ENCODE measurements at places on chromosomes 7 and 10.

GRCh38 chr10:113060201-113061053, 110.4 kb downstream of the TCF7L2 start:
- DNase-seq = no peak

DNA sequence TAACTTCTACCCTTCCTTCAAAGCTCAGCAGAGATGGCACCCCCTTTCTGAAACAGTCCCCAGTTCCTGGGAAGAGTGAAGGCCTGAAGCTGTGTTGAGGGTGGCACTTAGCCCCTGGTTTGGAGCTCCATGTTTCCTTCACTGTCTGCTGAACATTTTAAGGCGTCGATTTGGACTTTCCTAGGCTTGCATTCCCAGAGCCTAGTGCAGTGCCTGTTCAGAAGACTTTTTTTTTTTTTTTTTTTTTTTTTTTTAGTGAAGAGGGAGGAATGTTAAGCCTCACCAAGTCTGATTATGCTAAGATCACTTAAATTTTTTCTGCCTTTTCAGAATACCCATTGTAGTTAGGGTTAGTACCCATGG, 97.0 kb downstream of the PFKFB3 start:
- DNase-seq = no peak

DNA sequence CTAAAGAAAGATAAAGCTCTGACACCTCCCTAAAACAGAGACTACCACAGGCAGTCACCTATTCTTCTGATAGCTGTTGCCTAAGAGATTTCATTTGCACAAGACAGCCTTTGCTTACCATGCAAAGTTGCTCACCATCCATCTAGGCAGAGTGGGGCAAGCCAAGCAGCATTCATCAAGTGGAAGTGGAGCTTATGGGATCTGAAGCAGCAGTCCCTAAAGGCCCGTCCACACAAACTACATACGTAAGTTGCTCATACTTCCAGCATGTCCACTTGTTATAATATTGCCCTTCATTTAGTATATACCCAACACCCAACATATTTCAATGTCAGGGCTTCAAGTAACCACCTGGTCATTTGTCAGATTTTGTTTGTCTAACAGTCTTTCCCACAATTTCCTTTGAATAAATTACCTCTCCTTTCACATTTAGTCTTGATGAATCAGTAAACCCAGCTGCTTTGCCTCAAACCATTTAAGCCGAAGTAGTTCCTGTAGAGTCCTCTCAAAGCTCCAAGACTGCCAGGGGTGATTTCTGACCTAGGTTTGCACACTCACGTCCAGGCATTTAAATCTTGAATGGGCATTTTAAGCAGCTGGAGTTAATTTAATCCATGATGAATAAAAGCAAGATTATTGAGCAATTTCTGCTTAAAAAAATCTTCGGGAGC, 67.9 kb downstream of the ATAD1 start:
- DNase-seq = no peak

DNA sequence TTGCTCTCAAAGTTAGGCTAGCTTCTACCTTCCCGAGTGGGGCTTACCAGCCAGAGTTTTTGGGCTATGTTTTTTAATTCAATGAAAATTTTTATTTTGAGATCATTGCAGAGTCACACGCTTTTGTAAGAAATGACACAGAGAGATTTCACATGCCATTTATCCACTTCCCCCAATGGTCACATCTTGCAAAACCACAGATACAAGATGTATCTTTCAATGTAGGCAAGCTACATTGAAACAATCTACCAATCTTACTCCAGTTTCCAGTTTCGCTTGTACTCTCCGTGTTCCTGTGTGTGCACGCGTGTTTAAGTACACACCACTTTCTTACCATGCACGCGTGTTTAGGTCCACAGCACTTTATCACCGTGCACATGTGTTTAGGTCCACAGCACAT, 89.4 kb upstream of the LEP start:
- DNase-seq = no peak

- no peak for DNase-seq
Observed at GRCh38 chr10:69261184-69261583, 17.1 kb upstream of the HK1 start.

DNA sequence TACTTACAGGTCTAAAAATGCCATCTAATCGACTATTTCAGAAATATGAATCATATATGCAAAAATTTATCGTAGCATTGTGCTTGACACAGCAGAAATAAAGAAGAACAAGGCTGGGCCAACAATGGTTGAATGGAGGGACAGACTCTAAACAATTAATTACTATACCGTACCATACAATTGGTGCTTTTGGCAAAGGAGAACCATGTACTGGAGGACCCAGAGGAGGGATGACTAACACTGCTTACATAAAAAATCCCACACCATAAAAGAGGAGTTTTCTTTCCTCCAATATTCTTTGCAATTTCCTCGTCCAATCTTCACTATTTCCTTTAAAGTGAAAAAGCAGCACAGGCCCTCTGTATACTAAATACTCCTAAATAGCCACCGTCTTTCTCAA, 94.1 kb downstream of the SGMS1 start:
- DNase-seq = no peak

GRCh38 chr7:12351843-12352242, 51.8 kb downstream of the VWDE start:
- DNase-seq = no peak

DNA sequence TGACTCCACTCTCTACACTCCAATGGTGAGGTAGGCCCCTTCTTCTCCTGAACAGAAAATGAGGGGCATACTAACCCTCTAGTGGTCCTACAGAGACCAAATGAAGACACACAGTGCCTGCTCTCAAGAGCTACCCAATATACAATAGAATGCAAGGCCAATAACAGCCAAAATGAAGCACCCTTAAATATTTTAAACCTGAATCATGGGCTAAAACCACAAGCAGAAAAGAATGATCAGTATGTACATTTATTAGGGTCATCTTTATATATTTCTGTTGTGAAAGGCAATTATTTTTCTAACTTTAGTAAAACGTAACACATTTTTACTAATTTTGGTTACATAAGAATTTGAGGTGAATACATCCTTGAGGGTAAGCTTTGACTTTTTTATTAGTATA, 49.9 kb upstream of the COL1A2 start:
- DNase-seq = no peak

GRCh38 chr7:15554081-15554480, 7.7 kb downstream of the AGMO start:
- no peak for DNase-seq

DNA sequence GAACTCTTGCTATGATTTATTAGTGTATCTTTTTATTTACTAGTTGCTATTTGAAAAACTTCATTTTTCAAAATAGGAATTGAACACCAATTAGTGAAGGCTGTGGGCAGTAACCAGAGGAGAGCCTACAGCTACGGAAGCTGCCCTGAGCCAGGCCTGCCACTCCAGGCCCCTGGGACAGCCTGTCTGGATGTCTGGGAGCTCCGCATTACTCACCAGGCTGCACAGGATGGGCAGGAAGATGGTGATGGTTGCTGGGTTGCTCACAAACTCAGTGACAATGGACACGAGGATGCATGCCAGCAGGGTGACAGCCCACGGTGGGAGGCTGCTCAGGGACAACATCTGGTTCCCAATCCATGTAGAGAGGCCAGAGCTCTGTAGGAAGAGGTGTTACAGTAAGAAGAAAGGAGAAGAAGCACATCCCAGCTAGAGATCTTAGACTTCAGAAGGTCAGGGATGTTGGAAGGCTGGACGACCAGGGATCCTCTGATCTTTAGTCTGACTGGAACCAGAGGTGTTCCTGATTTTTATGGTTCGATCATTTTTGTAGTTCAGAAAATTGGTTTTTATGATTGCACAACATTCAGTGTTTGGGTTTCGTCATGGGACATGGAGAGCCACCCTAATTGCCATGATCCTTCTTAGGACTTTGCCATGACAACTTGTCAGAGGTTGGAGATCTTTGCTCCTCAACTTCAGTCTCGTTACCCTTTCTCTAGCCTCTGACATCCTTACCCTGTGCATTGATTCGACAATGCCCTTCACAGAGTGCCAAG, 23.2 kb downstream of the STMP1 start:
- DNase-seq = no peak

DNA sequence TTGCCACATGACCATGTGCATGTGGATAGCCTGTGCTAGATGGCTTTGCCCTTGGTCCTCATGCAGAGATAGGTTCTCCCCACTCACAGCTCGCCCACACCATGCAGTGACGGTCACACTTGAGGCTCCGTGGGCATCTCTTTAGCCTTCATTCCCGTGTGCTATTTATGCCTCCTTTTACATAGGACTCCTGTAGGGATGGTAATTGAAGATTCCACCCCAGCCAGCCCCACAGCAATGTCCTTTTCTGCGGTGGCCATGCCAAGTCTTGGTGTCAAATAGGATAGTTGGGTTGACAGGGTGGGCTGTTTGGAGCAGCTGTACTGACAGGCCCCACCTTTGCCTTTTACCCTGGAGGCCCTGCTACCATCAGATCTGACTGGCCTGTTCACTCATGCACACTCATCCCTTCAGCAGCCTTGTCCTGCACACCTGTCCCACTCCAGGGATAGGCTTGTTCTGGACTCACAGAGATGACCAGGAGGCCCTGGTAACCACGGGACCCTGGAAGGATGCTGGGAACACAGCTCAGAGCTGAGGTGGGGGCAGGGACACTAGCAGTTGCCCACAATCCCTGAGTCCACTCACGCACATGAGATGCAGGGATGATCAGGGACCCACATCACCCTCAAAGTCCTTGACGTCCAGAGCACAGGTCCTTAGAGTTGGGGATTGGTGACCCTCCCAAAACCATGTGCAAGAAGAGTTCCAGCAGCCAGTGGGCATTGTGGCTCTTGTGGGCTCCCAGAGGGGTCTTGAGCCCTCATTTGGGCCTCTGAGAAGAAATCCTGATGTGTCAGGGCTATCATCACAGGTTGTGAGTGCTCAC, 71.2 kb downstream of the ADCY1 start:
- no peak for DNase-seq

DNA sequence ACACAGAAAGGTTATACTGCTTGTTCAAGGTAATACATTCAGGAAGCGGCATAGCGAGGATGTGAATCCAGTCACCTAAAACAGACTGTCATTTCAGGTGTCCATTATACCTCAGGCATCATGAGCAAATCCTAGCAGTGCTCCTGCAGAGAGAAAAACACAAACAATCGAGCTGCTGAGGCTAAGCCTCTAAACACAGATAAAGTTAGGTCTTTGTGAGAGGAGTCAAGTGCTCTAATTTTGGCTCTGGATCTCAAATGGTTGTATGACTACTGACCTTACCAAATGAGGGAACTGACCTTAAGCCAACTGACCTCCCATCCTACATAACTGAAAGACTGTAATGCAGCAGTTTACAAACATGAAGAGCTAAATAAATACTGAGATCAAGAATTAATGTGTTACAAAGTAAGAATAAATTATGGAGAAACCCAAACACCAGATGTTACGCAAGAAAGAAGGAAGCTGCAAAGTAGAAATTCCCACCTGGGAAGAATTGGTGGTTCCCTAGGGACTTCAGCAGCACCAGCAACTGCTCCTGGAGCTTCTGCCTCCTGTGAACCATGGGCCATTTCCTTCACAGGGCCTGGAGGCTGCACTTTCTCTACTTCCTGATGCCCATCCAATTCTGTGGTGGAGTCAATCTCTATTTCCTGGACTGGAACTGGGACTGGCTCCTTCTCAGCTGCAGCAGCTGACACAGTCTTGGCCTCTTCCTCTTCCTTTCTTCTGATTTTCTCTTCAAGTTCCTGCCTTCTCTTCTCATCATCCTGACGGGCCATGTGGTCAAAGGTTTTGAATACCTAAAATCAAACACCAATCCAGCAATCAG, 5.8 kb downstream of the NUDCD3 start:
- no peak for DNase-seq

GRCh38 chr10:96685306-96685705, 35.0 kb downstream of the PIK3AP1 start:
- no peak for DNase-seq

- no peak for DNase-seq
Observed at GRCh38 chr10:18424200-18424599, 227.2 kb downstream of the NSUN6 start.
